ENCODE measurements at places on chromosomes 1 and 21.

- no peak for DNase-seq
Observed at GRCh38 chr1:3656450-3657095, 4.3 kb downstream of the TP73 start.

DNA sequence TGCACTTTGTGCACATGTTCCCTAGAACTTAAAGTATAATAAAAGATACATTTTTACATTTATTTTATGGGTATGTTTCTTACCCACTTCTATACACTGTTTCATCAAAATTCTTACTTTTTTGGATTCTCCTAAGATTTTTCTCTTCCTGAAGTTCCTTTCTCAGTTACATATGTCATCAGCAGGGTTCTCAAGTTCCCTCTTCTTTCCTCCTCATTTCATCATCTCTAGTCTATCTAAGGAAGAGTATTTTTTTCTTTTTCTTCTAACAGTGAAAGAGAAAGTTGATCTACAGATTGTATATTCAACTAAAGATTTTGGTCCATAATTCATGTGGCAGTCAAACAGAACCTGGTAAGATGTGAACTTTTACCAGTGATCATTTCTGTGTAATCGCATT, 41.2 kb upstream of the CYYR1 start:
- DNase-seq, result no peak

DNA sequence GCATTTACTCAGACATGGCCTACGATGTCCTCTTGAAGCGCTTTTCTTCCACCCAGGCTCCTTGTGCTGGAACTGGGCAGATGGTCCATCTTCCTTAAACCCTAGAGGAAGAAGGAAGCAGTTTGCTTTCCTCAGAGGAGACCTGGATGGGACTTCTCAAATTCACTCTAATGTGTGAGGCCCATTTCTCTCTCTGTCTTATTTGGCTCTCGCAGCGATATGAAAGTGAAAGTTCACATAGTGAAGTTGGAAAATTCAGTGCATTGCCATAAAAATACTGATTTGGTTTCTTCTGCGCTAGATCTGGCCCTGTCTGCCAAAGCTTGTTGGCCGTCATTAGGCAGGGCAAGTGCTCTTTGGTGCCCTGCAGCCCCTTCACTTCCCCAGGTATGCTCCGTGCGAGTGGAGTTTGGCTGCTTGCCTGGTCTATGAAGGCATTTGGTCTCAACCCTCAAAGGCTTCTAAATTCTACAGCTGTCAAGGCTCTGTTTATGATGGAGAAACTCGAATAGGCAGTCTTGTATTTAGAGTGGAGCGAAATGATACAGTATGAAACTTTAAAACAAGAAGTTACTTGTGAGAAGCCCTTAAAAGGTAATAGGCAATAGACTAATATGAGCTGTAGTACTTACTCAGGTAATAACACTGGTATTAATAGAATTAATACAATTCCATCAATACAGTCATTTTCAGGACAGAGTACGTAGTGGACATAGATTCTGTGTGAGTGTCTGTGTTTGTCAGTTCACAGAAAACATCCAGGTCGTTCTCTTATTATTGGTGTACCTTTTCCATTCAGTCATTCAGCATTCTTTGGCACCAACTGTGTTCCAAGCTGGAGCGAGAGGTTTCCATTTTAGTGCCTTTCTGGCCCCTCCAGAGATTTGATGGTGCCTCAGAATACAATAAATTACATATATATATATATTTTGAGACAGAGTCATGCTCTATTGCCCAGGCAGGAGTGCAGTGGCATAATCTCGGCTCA, 20.5 kb downstream of the SZRD1 start:
- no peak for DNase-seq

- peak; percentile 43 for DNase-seq
Observed at GRCh38 chr1:46246548-46247435, 771 bp upstream of the RAD54L start.

DNA sequence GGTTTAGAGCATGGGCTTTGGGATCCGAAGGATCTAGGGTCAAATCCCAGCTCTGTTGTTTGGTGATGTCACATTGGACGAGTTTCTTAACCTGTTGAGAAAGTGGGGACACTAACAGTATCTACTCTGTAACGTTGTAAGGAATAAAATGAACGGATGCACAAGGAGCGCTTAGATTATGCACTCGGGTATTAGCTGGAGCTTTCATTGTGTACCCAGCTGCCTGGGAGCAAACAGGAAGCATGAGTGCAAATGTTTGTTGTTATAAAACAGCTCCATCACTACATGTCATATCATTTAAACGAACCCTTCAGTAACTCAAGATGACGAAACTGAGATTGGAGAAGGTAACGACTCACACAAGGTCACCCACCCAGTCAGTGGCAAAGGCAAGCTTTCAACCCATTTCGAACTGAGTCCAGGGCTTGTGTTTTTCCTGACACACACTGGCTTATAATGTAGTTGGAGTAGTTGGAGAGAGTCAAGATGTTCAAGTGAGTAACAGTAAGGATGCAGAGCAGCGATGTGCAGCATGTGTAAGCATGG, 16.2 kb upstream of the SLC6A17 start:
- DNase-seq, result no peak

GRCh38 chr1:102757363-102757762, 351.0 kb downstream of the COL11A1 start:
- DNase-seq, result no peak

GRCh38 chr1:150168960-150169601, 19.4 kb downstream of the PLEKHO1 start:
- DNase-seq, result peak; percentile 72

GRCh38 chr1:183593356-183593755, 3.1 kb upstream of the NCF2 start:
- DNase-seq, result no peak

GRCh38 chr1:57093122-57093521, 127.3 kb upstream of the C8B start:
- no peak for DNase-seq

DNA sequence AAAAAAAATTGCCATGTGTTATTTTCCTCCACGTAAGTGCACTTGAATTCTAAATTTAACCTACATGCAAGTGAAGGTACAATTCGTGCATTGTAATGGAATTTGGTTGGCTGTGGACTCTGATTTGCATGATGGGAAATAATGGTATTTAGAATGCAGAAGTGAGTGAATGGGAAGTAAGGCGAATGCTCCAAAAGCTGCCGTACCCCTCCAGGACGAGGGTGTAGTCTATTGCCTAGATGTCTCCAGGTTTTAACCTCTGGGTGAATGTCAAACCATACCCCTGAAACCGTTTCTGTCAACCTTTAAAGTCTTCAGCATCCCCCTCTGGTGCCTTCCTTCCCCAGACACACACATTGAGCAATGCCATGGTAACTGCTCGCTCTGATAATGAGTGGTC, 44.5 kb downstream of the KIAA0040 start:
- DNase-seq, result no peak

GRCh38 chr21:34935898-34936297, 113.2 kb downstream of the RUNX1 start:
- DNase-seq, result no peak

DNA sequence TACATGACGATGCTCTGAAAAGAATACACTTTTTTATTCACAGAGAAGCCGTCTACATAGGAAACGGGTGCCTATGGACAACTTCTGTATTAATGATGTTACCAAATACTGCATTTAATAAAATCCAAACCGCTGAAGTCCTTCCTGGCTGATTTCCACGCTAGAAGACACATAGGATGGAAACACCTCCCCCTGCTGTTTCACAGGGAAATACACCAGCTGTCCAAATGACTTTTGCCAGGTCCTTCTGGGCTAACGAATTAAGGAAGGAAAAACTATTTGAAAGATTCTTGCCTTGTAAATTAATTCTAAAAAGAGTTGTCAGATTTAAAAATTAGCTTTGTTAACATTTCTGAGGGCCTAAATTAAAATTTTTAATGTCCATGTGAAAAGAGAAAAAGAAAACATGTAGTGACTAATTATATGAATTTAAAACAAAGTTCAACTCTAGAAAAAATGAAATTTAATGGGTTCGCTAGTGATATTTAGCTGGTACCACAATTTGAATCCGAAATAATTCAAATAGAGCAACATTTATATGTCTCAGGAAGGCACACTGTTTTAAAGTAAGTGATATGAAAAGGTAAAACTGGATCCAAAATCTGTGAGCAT, 146.0 kb downstream of the RERE start:
- peak; percentile 82 for DNase-seq

- DNase-seq, result no peak
Observed at GRCh38 chr1:87864676-87865075, 536.0 kb downstream of the LMO4 start.

DNA sequence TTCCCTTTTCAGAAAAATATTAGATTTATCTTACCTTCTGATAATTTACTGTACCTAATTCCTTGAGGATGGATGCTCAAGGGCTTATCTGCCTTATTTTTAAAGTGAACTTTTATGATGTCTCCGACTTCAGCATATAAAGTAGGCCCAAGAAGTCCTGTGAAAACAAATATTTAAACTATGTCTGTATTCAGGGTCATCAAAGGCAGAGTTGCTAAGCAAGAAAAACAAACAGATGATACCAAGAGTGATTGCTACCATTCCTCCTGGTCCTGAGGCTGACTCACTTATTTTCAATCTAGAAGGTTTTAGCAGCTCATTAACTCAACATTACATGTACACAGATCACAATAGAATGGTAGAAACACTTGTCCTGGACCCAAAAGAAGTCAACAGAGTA, 14.1 kb downstream of the F5 start:
- DNase-seq, result no peak

DNA sequence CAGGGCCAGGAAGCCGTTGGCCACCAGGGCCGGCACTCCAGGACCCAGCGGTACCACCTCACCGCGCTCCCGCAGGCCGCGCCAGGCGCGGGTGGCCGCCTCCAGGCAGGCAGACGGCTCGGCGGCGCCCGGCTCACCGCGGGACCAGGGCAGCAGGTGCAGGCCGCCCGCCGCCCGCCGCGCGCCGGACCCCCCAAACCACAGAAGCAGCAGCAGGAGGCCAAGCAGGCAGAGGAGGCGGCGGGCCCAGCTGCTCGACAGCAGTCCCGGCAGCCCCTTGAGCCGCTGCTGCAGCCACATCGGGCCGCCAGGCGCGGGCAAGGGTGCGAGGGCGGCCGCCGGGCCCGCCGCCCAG, 312 bp downstream of the KIAA2013 start:
- no peak for DNase-seq

- no peak for DNase-seq
Observed at GRCh38 chr1:23995431-23995837, 15.3 kb upstream of the SRSF10 start.

DNA sequence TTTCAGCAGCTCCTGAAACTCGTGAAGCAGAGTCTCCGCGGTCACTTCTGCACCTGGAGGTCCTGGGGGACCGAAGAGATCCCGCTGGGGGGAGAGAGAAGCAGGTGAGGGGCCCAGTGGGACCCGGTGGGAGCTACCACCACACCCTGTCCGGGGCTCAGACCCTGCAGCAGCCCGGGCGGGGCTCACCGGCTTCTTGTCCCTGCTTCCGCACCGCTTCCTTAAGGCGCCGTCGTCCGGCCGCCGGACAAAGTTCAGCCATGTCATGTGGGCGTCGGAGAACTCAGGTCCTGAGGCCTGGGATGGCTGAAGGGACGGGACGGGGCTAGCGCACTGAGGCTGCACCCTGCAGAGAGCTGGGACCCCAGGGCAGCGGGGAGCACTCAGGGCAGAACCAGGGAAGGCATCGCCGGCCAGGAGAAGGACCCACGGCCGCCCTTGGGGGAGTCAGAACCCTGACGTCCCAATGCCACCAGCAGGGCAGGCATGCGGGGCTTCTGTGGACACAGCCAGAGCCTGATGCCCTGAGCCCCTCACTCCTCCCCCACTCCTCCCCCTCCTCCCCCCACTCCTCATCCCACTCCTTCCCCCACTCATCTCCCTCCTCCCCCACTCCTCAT, 2.2 kb downstream of the C1QTNF12 start:
- no peak for DNase-seq

- peak; percentile 54 for DNase-seq
Observed at GRCh38 chr21:25369524-25370300, 237.6 kb downstream of the MRPL39 start.

- no peak for DNase-seq
Observed at GRCh38 chr1:220711056-220711809, 21.1 kb downstream of the C1orf115 start.

GRCh38 chr21:29671728-29672127, 268.1 kb downstream of the GRIK1 start:
- DNase-seq, result no peak

- DNase-seq, result no peak
Observed at GRCh38 chr1:59640851-59641250, 173.9 kb upstream of the HOOK1 start.

DNA sequence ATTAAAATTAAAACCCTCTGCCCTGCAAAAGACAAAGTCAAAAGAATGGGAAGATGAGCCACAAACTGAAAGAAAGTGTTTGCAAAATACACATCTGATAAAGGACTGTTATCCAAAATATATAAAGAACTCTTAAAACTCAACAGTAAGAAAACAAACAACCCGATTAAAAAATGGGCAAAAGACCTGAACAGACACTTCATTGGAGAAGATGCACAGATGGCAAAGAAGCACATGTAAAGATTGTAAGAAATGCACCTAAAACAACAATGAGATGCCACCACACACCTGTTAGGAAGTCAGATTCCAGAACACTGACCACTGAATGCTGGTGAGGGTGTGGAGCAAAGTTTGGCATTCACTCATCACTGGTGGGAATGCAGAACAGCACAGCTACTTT, 24.6 kb upstream of the POFUT2 start:
- DNase-seq, result no peak

DNA sequence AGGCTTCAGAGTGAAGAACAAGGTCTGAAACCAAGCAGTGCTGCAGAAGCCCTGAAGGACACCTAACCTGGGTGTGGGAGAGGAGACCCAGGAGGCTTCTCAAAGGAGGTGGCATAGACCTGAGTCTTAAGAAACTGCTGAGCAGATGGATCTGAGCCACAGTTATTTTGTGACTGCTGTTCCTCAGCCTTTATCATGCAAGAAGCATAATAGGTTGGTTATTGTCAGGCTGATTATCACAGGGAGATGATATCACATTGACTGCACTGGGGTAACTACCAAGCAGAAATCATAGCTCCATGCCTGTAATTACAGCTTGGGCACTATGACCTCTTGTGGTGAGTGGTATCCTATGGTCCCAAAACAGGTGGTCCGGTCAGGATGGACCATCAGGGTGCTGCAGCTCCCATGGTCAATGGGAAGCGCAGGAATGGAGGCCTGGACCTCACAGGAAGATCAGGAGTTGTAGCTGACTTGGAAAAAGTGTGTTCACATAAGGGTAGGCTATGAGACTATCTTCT, 11.5 kb upstream of the ATP2B4 start:
- no peak for DNase-seq

DNA sequence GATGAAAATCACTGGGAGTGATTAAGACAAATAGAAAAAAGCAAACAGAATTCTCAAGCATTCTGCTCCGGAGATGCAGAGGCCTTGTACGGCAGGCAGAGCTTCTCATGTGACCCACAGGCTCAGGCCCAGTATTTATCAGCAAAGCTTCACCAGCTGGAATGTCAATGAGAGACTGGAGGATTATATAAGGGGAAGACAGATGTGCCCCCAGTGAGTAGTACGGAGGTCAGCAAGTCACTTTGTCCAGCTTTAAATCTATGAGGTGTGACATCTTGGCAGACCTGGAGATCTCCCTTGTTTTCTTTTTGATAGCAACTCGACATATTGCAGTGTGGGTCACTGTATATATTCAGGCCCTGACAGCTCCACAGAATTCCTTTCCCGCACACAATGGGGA, 106.8 kb downstream of the HHIPL2 start:
- no peak for DNase-seq
